Tibial artery (tissue), 4 donors: ENCODE measurements at places on chromosomes 4 and X.

DNA sequence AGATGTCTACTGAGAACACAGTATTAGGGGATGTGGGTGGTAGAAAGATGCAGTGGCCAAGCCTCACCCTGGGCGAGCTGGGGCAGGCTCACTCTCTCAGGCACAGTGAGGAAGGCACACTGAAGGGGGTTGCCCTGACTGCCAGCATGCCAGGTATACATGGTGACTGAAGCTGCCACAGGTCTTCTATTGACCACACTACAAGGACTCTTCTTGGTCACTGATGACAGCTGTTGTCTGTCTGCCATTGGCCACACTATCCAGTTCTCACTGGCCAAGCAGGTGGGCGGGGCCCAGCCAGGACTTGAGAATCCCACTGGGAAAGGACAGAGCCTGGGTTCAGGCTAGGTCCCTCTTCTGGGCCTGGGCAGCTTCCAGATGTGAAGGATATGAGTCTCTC is 39.7 kb upstream of the TBC1D14 start:
- DNase-seq: no peak

DNA sequence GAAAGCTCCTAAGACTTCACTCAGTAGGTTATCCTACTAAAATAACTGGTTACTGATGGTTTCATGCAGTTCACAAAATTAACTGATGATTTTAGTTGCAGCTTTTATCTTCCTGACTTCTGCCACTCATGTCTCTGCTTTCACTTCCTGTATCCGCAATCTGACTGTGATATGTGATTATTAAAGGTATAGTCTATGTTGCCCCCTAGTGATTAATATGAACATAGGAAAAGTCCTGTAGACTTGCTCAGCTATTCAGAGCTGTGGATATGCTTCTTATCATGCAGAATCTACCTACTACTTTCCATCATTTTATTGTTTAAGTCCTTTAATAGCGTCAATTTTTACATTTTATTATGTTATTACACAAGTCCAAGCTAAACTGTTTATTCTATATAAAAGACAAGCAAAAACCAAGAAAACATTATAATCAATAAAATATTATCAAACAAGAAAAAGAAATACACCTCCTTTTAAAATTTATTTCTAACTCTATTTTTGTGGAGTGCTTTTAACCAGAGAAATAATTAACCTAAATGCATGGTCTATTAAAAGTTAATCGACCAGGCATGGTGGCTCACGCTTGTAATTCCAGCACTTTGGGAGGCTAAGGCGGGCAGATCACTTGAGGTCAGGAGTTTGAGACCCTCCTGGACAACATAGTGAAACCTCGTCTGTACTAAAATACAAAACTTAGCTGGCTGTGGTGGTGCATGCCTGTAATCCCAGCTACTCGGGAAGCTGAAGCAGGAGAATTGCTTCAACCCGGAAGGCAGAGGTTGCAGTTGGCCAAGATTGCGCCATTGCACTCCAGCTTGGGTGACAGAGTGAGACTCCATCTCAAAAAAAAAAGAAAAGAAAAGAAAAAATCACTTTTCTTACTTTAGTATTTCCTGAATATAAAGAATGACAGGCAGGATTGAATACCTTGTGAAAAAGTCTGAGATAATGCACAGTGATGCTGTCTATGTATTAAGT is 40.4 kb upstream of the TLR2 start:
- DNase-seq: no peak

GRCh38 chr4:82230306-82230705 is 143.5 kb downstream of the HNRNPD start:
- no peak for DNase-seq

- DNase-seq: no peak
Measured at GRCh38 chr4:153890761-153891160, 101.9 kb upstream of the SFRP2 start.

DNA sequence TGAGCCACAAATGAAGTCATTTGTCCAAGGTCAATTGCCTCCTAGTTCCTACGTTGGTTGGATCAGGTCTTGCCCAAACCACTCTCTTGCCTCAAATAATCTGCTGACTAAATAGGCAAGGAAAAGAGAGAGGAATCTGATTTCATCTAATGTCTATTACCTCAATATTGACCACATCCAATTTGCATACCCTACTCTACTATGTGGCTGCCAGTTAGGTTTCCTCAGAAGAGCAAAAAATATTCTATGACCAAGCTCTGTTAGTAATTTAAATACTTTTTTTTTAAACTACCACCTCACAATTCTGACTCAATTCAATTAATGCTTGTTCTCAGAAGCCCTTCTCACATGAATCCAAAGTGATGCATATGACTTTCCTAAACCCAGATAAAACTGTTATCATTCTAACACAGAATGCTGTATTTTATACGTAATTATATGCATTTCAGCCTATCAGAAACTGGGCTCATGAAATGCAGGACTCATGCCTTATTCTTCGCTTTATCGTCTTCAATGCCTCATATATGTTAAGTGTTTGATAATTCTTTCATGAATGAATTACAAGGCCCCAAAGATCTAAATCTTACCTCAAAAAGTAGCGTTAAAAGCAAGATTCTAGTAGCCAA is 98.6 kb downstream of the HUWE1 start:
- DNase-seq: no peak
